Activated CD4-positive, alpha-beta memory T cell treated with anti-CD3 and anti-CD28 coated beads, Interleukin-2, amount 10 ng/mL, durations not matched to agents 7 days and 5 days (primary cell): ENCODE measurements at places on chromosomes 2 and 18. TPM values are rescaled to one million over a fixed set of nuclear protein-coding genes. Genes with fewer than 3 reads are reported as not detected.

GRCh38 chr2:9714630-9715214 lies 83.9 kb upstream of the YWHAQ start:
- no peak for DNase-seq

GRCh38 chr2:101296371-101296770 lies 12.1 kb downstream of the RNF149 start:
- no peak for DNase-seq

Gene SLC8A1
- total RNA-seq: 0.25 TPM

Gene ABCB11
- total RNA-seq: not detected

Gene DCC
- not detected for total RNA-seq

DNA sequence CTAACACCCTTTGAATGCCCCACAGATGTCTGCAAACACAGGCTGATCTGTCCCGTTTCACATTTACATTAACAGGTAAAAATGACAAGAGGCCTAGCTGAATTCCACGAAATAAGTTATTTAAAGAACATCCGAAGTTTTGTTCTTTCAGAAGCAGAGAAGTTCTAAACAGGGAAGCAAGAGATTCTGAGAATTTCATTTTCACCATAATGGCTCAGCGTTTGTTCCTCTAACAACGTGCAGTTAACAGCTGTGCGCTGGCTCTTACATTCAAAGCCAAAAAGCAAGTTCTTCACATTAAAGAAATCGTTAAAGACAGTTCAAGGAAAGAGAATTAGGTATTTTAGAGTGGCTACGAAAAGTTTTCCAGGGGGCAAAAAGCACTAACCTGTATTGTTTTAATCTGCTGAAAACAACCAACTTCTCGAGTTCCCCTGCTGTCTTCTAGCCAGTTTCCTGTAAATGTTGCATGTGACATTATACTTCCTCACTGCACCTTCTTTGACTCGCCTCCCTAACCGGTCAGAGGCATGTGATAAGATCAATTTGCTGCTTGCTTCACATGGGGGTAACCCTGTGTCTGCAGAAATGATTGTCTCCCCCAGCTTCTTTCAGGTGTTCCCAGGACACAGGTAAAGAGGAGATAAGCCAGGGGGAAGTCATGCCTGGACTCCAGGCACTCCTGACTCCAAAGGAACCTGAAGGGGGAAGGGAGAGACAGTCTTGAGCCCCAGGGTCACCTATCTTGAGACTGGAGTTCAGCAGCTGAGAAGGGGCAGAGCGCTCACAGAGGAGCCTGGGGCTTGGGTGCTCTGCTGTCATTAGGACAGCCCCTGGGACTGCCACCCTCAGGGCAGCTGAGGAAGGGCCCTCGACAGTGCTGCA lies 36.8 kb upstream of the WIPF1 start:
- peak; percentile 64 for DNase-seq

DNA sequence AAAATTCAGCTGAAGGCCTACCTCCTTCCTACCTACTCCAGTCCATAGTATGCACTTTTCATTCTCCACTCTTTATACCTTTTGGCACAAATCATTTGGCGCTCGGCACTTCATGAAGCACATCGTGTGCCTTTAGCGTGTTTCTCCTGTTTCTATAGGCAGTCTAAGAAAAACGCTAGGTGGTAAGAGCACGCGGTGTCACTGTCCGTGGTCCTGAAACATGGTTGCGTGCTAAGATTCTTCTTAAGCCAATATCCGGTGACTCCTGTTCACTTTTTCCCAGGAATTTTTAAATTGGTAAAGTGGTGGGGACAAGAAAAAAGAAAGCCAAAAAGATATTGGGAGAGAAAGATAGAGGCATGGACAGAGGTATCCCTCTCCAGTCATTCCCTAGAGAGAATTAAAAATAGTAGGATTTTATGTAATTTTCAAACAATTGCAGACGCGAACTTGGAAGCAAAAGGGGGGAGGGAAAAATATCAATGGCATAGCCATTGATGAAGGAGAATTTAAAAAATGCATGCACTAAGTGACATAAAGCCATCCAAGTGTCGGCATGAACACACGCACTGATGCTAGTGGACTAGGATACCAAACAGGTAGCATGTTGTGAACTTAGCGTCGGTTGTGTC lies 1.4 kb upstream of the CTNNA2 start:
- no peak for DNase-seq

DNA sequence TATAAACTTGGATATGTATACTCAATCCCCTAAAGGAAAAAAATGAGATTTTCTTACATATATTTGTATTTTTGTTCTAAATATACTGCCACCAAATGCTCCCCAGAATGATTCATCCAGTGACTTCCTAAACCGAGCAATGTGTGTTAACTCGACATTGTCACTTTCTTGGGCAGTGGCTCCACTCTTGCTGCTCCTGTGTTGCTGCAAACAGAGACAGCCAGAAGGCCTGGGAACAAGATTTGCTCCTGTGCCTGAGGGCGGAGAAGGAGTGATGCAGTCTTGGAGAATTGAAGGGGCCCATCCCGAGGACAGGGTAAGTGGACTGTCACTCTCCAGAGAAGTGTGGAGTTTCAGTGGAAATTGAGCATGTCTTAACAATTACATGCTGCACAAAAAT lies 32.7 kb downstream of the DSG4 start:
- DNase-seq: no peak

DNA sequence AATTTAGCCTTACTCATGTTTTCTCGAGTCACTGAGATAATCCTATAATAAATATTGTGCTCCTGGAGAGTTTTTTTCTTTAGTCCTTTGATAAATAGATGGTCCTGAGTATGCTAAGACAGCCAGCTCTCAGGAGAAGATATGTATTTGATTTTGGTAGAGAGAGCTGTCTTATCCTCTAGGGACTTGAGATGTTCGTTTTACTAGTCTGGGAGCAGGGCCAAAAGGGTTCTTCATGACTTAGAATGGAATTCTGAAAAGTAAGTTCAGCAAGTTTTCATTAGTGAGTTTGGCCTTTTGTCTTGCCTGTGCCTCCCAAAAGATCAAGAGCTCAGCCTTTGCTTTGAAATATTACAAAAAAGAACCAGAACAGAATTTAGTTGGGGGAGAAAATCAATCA lies 246.7 kb downstream of the BABAM2 start:
- DNase-seq: no peak

DNA sequence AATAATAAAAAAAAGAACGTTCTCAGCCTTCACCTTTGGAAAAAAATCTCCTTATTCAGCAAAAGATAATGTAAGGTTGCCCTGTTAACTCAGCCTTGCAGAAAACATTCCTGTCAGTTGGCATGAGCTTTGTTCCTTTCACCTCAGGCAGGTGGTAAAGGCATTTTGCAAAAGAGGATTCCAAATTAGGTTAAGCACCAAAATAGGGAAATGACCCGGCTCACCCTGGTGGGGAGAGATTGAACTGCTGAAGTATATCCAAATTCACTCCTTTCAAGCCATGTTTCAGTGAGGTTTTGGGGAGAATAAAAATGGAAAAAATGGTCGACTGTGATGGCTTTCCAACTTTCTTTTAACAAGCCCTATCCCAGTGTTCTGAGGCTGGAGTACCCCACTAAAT lies 1988.8 kb upstream of the PIK3C3 start:
- no peak for DNase-seq

- DNase-seq: no peak
These were observed 176.9 kb downstream of the UBE2E3 start for GRCh38 chr2:181157326-181157725.

- no peak for DNase-seq
These were observed 125.1 kb downstream of the CPS1 start for GRCh38 chr2:210681491-210681890.

Gene PPP4R3B
- total RNA-seq: 70.7 TPM

GRCh38 chr2:158624961-158625360 lies 168.2 kb downstream of the PKP4 start:
- no peak for DNase-seq

Gene DLX2
- not detected for total RNA-seq

GRCh38 chr18:32346671-32347070 lies 124.0 kb downstream of the GAREM1 start:
- no peak for DNase-seq

- no peak for DNase-seq
These were observed 167.8 kb upstream of the HAAO start for GRCh38 chr2:42960002-42960841.

Gene MAP4K4
- 71.6 TPM for total RNA-seq

Gene SERPINB4
- total RNA-seq: not detected

DNA sequence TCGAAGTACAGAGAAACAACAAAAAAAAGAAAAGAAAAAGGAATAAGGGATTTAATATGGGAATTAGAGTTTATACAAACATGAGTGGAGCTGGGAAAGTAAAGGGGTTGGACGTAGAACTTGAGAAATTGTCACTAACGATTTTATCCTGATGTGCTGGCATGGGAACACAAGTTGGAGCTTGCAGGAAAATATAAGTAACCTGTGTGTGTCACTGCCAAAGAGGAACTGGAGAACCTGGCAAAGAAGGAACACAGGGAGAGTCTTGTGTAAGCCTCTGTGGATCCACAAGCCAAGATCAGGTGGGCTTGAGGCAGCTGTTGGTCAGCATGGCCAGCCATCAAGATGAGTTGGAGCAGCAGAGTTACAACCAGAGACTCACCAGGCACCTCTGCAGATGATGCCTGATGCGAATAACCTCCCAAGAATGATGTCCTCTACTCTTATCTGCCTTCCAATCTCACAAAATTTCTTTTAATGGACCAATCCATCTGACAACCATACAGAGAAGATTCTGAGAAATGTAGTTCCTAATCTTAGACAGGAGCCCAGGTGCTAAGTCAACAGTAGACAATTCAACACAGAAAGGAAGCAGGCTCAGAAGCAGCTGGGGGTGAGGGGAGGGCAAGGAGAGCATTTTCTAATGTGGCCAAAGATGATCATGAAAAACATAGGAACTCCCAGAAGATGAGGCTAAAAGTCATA lies 77.0 kb upstream of the SPOPL start:
- DNase-seq: no peak

- no peak for DNase-seq
These were observed 274.8 kb upstream of the NCKAP5 start for GRCh38 chr2:133843091-133843490.

Gene DTNA
- total RNA-seq: not detected

GRCh38 chr2:121805766-121806143 lies 50.3 kb downstream of the TSN start:
- DNase-seq: no peak

Gene SH3BP4
- total RNA-seq: 0.08 TPM

DNA sequence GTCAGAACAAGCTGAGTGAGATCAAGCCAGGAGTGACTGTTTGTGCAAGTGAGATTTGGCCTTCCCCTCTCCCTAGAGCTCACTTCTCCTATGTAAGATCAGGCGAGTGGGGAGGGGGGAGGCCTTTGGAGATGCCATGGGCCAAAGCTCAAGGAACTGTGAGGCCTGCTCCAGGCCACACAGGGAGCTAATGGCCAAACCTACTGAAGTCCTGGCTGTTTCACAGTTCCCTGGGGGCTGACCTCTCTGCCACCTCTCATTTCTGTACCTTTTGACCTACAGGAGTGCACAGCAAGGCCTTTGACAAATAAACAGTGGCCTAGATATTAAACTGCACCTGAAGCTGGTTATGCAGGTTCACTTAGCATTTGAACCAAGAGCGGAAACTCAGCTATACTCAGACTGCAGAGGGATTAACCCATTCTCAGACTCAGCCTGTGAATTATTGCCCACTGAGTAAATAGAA lies 235.0 kb upstream of the NT5C1B start:
- no peak for DNase-seq

Gene OSR1
- total RNA-seq: not detected
